ENCODE measurements at places on chromosomes 5 and 9.

DNA sequence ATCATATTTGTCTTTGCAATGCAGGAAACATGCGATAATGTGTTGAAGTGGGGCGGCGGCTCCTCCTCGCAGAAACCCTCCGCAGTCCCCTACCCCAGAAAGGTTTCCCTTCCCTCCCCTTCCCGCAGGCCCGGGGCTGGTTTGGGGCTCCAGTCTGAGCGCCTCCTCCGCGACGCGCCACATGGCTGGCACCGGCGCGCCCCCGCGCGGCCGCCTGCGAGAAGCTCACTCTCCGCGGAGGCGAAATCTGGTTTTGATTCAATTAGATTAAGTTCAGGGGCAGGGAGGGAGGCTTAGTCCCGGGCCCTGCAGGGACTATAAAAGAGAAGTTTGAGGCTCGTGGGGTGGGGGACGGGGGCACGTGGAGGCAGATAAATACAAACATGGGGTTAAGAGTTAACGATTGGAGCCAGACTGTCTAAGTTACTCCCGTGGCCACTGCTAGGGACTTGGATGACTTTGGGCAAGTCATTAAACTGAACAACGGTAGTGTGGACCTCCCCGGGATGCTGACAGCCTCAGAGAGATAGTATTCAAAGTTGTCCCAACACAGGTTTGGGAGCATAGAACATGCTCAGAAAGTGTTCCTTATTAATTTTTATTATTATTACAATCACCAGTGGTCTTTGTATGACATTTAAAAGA lies 69.4 kb downstream of the MSX2 start:
- DNase-seq, result peak; percentile 47

GRCh38 chr5:160792281-160792680 lies 59.7 kb downstream of the ATP10B start:
- no peak for DNase-seq

GRCh38 chr5:170986598-170986997 lies 124.8 kb downstream of the RANBP17 start:
- no peak for DNase-seq

GRCh38 chr9:23887781-23888180 lies 61.7 kb upstream of the ELAVL2 start:
- DNase-seq, result no peak

DNA sequence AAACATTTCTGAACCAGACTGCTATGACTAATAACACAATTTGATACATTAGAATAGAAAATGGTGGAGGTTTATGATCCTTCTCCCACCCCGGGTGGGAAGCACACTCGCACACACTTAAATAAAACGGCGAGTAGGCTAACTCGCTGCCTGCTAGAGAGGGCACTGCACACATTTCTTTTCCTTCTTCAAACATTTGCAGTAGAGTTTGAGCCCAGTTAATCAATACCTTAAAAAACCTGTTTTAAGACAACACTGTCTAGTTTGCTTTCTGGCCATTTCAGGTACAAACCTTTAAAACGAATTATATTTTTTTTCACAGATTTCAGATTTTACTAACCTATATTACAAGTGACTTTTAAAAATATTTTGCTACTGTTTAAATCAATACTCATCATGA lies 63.5 kb downstream of the EFNA5 start:
- no peak for DNase-seq

DNA sequence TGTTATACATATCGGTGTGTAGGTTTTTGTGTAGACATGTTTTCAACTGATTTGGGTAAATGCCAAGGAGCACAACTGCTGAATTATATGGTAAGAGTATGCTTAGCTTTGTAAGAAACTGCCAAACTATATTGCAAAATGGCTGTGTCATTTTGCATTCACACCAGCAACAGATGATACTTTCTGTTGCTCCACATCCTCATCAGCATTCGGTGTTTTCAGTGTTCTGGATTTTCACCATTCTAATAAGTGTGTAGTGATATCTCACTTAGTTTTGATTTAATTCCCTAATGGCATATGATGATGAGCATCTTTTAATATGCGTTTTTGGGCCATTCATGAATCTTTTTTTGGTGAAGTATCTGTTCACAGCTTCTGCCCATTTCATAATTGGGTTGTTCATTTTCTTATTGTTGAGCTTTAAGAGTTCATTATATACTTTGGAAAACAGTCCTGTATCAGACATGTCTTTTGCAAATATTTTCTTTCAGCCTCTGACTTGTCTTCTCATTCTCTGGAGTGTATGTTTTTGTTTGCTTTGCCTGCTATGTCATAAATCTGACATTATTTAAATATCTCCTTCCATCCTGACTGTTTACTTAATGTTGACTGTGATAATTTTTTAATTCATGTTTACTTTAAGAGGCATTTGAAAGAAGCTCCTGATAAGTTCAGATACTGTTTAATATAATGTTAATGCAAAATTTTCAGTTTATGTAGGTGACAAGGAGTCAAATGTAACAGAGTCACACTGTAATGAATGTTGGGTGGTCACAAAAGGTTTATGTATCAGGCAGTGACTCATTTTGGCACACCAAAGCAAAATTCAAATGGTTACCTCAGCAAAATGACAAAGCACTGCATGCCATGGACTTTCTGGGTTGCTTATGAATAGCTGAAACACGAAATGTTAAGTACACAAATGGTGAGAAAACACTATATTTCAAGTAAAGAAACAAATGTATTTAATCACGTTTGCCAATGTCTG lies 181.1 kb upstream of the DAB2 start:
- no peak for DNase-seq

- DNase-seq, result no peak
Observed at GRCh38 chr5:4857761-4858160, 282.4 kb upstream of the ADAMTS16 start.

GRCh38 chr9:21314152-21314551 lies 9.0 kb upstream of the IFNA5 start:
- no peak for DNase-seq

- DNase-seq, result no peak
Observed at GRCh38 chr9:4324513-4324912, 24.6 kb upstream of the GLIS3 start.

- DNase-seq, result no peak
Observed at GRCh38 chr5:6570530-6570929, 62.3 kb downstream of the NSUN2 start.

DNA sequence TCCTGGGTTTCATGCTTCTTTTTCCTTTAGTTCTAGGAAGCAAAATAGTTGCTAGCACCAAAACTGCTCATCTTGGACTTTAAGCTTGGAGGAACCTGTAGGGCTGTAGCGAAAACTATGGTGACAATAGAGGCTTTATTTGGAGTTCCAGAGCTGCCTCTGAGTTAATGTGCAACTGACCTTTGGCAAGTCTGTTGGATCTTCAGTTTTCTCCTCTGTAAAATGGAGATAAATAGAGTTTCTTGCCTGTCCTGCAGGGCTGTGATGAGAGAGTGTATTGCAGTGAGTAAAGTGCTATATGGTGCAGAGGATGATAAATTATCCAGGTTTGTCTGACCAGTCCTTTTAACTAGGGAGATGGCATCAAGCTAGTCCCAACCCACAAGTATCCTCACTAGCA lies 417.0 kb downstream of the MAN2A1 start:
- DNase-seq, result no peak

DNA sequence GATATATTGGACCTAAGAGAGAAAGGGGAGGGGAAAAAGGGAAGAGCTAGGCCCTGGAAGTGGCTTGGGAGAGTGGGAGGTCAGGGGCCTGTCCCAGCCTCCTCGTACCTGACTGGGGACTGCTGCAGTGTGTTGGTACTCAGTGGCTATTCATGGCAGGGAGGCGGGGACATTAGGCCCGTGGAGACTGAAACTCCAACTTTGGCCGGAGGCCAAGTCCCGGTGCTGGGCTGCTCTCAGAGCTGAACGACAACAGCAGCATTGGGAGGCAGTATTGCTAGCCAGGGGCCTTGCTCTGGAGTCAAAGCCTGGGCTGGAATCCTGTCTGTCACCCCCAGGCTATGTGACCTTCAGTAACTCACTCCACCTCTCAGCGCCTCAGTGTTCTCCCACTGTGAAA lies 37.8 kb downstream of the NEURL1B start:
- DNase-seq, result no peak

GRCh38 chr9:18791074-18791473 lies 241.9 kb downstream of the SAXO1 start:
- no peak for DNase-seq

DNA sequence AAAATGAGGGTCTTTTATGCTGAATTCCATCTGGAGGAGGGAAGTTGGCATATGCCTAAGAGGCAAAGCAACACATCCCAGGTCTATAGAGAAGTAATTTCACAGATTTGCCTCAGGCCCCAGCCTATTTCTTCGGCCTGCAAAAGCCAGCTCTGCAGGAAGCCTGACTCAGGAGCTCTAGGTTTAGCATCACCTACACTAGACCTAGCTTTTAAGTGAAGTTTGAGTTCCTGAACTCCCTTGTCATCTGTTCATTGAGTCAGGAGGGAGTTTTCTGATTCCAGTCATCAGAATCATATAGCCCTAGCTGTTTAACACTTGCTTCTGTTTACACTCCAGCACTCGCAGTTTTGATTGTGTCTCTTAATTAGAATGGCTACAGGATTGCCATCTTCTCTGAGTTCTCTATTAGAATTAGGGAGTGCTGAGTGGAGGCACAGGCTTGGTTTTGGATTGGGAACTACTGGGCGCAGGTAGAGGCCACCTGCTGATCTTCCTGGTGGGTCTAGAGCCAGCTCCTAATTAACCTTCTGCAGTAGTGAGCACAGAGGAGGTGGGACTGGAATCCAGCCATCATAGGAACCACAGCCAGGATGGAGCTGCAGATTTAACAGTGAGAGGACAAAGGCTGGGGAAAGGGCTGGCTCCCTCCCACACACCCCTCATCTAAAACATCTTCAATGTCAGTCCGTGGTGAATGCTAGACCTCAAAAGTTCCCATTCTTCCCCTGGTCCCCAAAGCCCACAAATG lies 179.5 kb downstream of the TRIO start:
- no peak for DNase-seq

DNA sequence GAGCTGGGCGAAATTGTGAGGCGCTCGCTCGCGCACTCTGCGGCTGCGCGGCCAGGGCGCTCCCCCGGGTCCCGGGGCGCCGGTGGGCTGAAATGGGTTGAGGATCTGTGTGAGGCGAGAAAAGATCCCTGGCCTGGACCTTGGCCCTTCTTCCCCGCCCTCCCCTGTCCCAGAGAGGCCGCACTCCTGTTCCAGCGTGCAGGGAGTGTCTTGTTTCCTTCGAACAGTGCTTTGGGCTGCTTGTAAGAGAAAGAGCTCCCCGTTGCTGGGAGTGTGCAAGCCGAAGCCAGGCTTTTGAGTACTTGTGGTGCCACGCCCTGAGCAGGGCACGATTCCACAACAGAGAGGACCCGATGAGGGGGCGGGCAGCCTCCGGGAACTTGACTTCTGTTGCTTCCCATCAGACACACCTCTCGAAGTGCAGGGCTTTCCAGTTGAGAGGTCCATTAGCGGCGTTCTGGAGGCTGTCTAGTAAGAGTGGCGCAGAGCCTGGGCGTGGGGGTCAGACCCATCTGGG lies 535 bp downstream of the DOLPP1 start:
- DNase-seq, result no peak

DNA sequence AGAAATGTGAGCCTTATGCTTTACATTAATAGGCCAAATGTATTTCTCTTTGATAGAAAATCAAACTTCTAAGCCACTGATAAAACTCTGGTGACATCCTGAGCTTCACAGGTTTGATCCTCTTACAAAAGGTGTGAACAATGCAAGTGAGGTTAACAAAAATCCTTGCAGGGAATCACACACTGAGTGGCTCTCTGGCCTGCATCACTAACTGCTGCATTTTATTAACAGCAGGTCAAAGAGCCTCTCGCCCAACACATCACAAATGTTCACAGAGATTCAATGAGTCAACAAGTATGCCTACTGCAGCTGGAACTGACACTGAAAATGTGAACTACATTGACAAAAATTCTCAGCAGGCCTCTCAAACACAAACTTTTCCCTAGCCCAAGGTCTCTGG lies 122.3 kb downstream of the SEMA5A start:
- DNase-seq, result no peak

DNA sequence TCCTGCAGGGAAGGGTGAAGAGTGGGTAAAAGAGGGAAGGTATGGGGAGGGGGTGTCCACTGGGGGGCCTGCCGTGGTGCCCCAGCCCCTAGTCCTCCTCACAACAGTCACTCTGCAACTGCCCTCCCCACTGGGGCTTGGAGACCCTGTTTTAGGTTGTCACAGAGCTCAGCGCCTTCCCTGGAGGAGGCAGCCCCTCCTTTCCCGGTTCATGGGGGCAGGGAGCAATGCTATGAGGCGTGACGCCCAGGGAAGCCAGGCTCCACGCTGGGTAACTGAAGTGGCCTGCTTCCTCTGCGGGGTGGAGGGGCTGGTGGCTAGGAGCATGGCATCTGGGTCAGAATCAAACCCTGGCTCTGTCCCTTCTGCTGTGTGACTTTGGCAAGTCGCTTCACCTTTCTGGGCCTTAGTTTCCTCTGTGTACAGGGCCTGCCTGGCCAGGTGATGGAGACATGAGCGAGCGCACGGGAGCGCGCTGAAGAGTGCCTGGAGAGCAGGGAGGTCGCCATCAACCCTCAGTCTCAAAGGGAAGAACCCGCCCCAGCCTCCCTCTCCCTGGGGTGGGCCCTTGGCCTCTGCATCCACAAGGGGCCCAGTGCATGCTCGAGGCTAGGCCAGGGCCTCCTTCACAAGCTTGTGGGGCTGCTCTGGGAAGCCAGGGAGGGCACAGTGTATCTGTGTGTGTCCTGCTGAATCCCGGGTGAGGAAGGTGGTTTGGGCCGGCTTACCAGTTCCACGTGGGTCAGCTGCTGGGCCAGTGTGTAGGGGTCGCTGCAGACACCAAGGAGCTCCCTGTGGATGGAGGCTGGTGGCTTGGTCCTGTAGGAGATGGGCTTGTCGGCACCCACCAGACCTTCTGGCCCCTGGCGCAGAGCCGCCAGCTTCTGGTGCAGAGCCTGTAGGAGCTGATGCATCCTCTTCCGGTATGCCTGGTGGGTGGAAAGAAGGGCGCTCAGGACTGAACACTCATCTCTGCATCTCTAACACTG lies 56.4 kb upstream of the RNF130 start:
- DNase-seq, result no peak

- DNase-seq, result peak; percentile 81
Observed at GRCh38 chr9:130107234-130107861, 53.6 kb downstream of the GPR107 start.

- no peak for DNase-seq
Observed at GRCh38 chr5:489689-490080, 34.6 kb downstream of the SLC9A3 start.

- DNase-seq, result no peak
Observed at GRCh38 chr5:62698756-62699155, 120.1 kb downstream of the LRRC70 start.

DNA sequence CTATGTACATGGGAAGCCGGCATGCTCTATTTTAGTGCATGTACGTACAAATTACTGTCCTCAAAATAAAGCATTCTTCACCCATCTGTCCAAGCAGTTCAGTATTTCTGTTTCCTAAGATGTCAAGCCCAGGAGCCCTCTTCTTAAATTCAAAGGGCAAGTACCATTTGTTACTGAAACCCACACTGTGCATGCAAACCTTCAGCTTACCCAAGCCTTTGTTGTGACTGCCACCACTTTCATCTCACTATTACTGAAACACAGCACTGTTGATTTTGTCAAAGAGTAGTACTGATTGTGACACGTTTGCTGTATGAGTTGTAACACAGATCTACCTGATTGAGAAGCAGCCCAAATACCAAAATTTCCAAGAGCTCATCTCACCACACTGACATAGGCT lies 390.4 kb upstream of the IZUMO3 start:
- no peak for DNase-seq

- no peak for DNase-seq
Observed at GRCh38 chr5:44389090-44389822, at the start of gene FGF10. Gene FGF10 (minus strand): TSS chr5:44389420. CDS start chr5:44388682, 738 bp downstream.
